Stomach (tissue), 19 donors: ENCODE measurements at places on chromosomes 2 and 18. TPM values are rescaled to one million over a fixed set of nuclear protein-coding genes. Genes with fewer than 3 reads are reported as not detected.

Gene SLC4A3
- 1.2 TPM for polyA plus RNA-seq

Gene C1GALT1C1L
- 0.63 TPM for polyA plus RNA-seq

GRCh38 chr2:136233298-136233697, 115.3 kb upstream of the CXCR4 start:
- DNase-seq = no peak

DNA sequence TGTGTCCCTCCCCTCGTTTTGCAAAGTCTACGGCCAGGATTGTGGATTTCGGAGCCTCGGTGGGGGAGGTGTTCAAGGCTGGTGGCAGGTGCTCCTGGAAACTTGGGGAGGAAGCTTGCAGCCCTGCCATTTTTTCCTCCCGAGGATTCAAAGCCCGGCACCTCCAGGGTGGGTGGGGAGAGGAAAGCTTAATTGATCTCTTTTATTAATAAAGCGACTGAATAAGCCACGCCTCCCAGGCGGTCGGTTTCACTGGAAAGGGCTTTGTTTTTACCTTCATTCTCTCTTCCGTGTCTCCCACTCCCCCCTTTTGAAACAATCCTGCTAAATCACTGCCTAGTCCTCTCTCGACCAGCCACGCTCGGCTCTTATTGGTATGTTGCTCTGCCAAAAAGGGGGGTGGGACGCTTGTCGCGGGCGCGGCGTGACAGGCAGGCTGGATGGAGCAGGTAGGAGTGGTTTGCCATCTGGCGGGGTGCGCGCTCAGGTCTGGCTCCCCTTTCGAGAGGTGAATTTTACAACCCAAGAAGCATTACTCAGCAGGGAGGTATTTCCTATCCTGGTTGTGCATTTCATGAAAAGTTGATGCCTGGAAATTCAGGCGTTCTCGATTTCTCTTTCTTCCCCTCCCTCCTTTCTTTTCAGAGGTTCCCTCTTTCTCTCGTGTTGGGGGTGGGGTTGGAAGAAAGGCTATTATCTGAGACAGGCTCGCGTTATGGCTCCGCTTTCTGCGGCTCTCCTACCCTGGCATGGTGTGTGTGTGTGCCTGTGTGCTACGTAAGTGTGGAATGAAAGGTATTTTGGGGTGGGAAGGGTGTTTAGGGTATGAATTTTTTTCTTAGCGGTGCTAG, 1.4 kb downstream of the NEDD4L start:
- peak; percentile 87 for DNase-seq

DNA sequence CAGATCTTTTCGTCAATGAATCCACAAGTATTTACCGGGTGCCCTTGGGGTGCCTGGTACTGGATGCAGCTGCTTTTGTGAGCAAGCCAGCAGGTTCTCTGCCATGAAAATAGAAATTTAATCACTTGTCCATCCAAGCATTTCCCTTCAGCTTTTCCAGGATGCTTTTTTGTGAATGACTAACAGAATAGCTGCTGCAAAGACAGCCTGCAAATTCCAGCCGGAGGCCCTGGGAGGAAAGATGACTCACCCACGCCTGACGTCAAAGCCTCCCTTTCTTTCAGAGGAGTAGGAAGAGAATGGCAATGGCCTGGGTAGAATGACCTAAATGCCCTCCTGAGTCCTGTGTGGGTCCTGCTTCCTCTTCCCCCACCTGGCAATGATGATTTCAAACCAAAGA, 111.9 kb downstream of the AP1S3 start:
- peak; percentile 69 for DNase-seq

- DNase-seq = peak; percentile 28
These were observed 91.9 kb downstream of the PPP1R1C start for GRCh38 chr2:182077448-182078142.

GRCh38 chr18:21759836-21760235, 19.2 kb downstream of the MIB1 start:
- DNase-seq = no peak

GRCh38 chr2:74554820-74555531, 456 bp downstream of the DOK1 start:
- peak; percentile 81 for DNase-seq

GRCh38 chr2:20707601-20708000, 40.7 kb downstream of the GDF7 start:
- no peak for DNase-seq

DNA sequence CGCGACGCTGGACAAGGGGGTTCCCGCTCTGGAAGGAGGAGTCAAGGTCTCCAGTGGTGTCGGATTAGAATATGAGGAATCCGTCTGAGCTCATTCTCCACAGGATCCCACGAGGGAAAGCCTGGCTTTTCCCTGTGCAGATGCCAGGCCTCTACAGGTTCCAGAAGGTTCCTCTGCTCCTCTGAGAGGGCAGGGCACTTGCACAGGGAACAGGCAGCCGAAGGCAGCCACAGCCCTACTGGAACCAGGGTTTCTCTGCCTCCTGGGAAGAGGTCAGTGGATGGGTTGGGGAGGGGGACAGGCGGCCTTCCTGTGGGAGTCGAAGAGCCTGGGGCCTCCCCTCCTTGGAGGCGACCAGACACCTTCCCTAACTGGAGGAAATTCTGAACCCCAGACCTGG, 1.7 kb upstream of the AQP12A start:
- DNase-seq = peak; percentile 0

DNA sequence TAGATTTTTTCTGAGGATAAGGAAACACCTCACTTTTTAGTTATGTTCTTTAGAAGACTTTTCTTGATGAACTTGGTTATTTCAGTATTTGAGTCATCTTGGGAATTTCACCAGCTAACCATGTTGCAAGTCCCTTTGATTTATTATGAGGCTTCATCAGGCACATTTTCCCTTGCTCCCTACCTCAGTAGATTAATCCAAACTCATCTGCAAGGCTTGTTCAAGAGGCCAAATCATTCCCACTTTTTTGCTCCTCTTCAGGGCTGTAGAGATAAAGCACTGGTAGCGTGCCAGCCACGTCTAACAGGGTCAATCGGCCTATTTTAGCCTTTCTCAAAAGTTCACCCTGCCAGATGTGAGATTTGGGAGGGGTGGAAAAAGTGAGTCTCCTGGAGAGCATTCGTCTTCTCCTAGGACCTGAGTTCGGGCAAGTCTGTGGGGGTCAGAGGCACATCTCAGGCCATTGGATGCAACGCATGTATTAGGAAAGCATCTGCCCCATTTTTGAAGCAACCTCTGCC, 120.3 kb downstream of the RDH14 start:
- no peak for DNase-seq

GRCh38 chr2:240974771-240975572, 23.4 kb upstream of the SNED1 start:
- no peak for DNase-seq

Gene CYP1B1
- polyA plus RNA-seq = 13.7 TPM

Gene FAM117B
- polyA plus RNA-seq = 2.9 TPM

Gene G6PC2
- not detected for polyA plus RNA-seq

Gene EPAS1
- polyA plus RNA-seq = 35.1 TPM

DNA sequence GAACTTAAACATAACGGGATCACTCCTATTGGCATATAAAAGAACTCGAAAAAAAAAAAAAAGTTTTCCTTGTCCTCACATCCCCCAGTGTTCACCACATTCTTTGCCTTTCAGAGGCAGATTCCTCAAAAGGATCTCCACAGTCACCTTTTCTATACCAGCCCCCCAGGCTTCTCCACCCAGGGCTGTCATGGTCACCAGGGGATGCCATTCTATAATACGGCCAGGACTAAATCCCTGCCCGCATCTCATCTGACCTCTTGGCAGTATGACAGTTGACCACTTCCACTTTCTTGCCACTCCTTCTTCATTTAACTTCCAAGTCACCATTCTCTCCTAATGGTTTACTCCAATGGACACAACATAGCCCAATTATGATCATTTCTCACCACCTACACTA, 29.3 kb downstream of the SOS1 start:
- DNase-seq = no peak

GRCh38 chr2:227865291-227865690, 6.1 kb upstream of the DAW1 start:
- DNase-seq = no peak

GRCh38 chr18:11518788-11519685, 90.4 kb upstream of the SLC35G4 start:
- no peak for DNase-seq
